ENCODE measurements at places on chromosomes 4 and X.

DNA sequence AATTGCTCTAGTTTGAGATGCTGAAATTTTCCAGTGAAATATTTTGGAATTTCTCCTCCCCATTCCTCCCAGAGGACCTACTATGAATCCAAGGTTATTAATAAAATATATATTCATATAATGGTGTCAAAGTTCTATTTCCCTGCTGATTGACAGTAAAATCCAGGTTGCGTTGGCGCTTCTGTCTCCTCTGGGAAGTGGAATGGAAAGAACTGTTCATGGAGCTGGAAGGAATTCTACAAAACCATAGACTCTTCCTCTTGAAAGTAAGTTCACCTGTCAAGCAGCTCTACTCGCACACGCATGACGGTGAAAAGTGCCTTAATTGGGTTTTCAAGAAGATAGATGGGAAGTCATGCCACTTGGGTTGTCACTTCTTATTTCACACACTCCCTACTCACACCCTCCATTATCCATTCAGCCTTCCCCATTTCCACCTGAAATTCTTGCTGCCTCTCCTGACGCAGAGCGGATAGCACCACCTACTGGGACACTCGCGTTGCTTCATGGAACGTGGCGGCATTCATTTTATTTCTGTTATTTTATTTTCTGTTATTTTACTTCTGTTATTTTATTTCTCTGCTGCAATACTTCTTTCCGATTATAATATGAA is 351.6 kb downstream of the NLGN4X start:
- DNase-seq: peak; percentile 54

DNA sequence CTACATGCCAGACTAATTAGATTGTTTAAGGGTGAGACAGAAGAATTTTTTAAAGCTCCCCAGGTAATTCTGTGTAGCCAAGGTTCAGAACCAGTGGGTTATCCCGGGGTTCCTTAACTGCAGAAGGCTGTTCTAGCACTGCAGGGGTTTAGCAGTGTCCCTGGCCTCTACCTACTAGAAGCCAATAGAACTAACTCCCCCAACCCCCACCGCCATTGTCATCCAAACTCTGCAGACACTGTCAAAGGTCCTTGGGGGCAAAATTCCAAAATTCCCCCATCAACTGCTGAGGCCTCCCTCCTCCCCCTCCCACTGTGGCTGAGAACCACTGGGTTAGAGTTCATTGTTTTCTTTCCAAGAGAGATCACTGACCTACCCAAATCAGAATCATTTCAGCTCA is 66.4 kb downstream of the MOSPD2 start:
- no peak for DNase-seq

- DNase-seq: no peak
Measured at GRCh38 chr4:53777244-53777984, 186.1 kb upstream of the LNX1 start.

DNA sequence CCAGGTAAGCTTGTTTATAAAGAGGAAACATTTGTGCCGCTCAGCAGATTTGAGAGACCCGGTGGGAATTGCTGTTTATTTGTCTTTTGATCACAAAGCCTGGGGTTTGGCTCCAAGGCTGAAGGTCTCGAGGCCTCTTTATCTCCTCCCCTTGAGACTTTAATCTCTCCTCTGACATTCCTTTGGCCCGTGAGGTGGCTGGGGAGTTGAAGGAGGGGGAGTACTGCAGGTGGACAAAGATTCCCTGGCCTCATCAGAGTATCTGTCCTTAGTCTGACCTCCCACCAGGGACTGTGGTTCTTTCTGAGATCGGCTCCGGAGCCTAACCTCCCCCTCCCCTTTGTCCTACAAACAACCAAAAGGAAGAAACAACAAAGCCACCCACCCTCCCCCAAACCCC is 216.5 kb downstream of the MID1IP1 start:
- no peak for DNase-seq

Data from NCI-H187 treated with DMSO at 0.1 percent for 48 hours (cell line).